ENCODE measurements at places on chromosomes 1 and 21.

- no peak for DNase-seq
These were observed 74.7 kb upstream of the TLR5 start for GRCh38 chr1:223217781-223218180.

GRCh38 chr1:1119272-1119890 lies 3.5 kb upstream of the C1orf159 start:
- DNase-seq: no peak

- no peak for DNase-seq
These were observed 74.9 kb upstream of the BEND5 start for GRCh38 chr1:48851638-48852037.

DNA sequence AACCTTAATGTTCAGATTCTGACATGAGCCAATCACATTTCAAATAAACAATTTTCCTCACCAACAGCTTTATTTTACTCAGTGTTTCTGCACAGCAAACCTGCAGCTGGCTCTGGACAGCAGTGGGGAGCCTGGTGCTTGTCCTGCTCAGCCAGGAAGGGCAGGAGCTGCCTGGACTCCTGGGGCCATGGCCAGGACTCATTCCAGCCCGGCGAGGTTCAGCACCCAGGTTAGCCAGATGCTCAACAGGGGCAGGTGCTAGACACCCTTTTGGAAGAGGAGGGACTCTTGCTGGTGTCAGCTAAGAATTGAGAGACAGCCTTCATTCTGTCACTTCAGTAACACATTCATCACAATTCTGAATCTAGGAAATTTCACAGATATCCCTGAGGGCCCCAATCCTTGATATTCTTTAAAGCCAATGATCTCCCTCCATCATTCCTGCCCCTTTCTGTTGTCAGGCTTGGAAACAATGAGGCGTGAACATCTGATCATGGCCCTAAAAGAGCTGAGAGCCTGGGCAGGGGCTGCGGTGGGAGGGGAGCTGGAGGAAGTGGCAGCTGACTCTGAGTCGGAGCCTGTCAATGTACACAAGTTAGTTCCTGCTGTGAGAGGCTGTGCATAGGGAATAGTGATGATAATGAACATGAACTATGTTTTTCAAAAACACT lies 251.3 kb downstream of the SDCCAG8 start:
- no peak for DNase-seq

GRCh38 chr1:211613951-211614350 lies 35.0 kb upstream of the SLC30A1 start:
- no peak for DNase-seq

DNA sequence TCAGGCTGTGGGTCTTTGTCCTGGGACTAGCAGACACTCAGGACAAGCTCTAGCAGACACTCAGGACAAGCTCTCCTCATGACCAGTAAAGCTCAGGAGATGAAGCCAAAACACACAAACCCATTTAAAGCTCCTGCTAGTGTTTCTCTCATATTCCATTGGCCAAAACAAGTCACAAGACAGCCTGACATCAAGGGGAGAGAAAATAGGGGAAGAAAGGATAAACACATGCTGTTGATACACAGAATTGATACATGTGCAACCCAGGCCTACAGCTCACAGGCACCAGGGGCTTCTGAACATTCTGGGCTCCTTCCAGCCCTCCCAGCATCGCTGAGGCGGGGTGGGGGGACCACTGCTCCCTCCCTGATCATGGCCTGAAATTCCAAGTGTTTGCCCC lies 35.3 kb downstream of the ATF3 start:
- no peak for DNase-seq

All from GM12892 (cell line).